ENCODE measurements at places on chromosomes 2 and 18.
A peak's percentile ranks its signal among the peaks of the same experiment; 100 is the strongest.

DNA sequence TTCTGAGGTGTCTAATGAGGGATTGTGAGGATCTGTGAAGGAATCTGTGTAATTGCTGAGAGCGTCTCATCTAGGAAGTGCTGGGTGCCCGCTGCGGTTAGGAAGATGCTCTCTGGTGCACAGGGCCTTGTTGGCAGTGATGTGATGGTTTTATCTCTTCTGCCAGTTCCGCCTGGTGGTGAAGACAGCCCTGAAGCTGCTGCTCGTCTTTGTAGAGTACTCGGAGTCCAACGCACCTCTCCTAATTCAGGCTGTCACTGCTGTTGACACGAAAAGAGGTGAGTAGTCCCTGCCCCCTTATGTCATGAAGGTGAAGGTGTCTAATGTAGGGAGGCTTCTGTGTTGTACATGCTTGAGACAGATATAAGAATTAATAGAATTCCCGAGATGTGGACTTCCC, 234.2 kb downstream of the TPGS2 start:
- no peak for DNase-seq

GRCh38 chr2:2942906-2943305, 434.7 kb downstream of the EIPR1 start:
- DNase-seq, result no peak

DNA sequence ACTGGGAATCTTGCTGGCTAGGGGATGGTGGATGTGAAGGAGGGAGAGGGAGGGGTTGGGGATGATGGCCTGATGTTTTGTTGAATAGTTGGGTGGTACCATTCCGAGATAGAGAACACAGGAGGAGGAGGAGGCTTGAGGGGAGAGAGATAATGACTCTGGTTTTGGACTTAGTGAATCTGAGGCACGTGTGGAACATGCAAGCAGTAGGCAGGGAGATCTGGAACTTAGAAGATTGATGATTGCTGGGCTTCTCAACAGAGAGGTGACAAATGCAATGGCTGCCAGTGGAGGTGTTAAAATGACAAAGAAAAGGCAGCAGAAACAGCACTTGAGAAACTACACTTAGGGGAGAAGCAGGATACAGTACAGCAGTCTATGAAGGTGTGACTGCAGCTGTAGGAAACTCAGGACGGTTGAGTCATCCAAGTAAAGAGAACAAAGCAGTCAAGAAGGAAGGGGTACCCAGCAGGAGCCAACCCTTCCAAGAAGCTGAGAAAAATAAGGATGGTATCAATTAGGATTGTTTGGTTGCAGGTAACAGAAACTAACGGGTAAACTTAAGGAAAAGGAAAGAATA, 221.4 kb upstream of the FBXO11 start:
- DNase-seq, result no peak

DNA sequence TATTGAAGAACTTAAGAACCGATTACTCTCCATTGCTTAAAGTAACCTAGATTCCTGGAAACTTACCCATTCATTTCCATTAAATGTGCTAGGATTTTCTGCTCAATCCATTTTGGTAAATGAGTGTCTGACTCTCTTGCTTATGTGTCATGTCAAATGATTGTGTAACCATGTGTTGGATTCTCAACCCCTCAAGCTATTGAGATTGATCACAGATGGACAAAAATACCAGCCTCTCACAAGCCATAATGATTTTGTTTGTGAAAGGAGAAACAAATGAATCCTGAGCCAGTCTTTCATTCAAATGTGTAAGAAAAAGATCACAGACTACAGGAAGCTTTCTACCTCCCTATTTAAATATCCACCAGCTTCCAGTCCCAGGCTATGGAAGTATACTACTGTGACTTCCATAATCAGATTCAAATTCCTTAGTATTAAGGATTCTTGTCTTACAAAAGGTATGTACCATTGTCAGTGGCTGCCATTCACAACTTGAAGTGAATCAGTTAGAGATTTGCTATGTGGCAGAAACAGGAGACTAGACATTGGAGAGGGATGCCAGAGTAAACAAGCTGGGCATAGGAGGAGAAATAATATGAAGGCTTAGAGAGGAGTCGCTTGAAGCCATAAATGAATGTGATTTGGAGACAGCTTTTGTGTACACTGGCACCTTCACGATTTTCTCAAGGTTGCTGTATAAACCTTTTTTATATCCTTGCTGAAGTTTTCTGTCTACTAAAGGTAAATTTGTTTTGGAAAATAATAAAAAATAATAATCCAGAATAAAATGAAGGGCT, 498.5 kb upstream of the SETBP1 start:
- DNase-seq, result no peak

DNA sequence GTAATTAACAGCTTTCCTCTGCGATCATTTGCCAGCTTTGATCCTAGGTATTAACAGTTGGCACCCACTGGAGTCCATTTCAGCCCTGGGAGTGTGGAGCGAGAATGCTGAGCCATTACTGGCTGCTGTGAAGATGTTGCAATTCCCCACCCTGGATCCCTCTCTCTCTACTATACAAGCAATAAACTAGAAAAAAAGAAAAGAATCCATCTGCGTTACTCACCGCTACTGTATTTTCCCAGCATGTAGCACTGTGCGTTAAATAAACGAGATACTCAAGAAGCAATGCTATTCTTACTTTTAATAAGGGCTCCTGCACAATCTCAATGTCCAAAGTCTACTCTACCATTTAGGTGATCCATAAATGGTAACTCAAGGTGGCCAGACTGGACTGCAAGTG, 8.5 kb downstream of the RTTN start:
- no peak for DNase-seq

DNA sequence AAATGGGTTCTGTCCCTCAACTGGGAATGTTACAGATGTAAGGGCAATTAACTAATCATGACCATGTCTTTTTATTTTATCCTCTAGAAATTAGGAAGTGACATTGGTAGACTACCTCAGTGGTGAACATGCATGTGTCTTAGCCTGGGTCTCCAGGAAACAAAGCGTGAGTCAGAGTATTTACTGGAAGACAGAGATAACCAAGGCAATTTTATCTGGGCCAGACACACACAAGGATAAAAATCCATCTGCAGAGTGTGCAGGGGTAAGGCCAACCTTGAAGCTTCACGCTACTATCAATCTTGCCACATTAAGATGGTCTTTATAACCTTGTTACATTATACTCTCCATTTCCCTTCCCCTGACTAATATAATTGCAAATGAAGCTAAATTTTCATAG, 487.5 kb downstream of the SUCLG1 start:
- no peak for DNase-seq

DNA sequence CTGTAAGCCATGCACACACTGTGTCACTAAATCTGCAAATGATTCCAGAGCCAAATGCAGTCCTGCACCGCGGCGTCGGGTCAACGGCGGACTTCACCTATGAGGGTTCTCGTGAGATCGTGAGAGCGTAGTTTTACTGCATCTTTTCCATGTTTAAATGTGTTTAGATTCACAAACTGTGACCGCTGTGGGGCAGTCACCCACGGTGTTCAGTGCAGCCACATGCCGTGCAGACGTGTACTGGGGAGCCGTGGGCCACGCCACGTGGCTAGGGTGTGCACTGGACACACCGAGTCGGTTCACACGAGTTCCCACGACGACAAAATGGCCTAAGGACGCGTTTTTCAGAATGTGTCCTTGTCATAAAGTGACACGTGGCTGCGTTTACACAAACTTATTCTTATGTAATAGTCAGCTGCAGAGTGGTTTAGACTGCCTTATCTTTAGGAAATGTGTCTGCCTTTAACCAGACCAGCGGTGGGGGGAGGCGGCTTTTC, 34.1 kb downstream of the NFATC1 start:
- DNase-seq, result peak; percentile 93
